Uterine smooth muscle cell (primary cell): ENCODE measurements at places on chromosomes 7 and 10. TPM values are rescaled to one million over a fixed set of nuclear protein-coding genes. Genes with fewer than 3 reads are reported as not detected.

The PKD2L1 gene
- under 0.01 TPM in 1 of 2 replicates, not detected in the other for total RNA-seq

The PLEKHS1 gene
- not detected in 2 replicates for total RNA-seq

The CALHM1 gene
- total RNA-seq: not detected in 2 replicates

The OAT gene
- 188 and 219 TPM in 2 replicates for total RNA-seq

The UTF1 gene
- 0.12 TPM in 1 of 2 replicates, not detected in the other for total RNA-seq

The ITGA8 gene
- total RNA-seq: 1.1 and 4.5 TPM in 2 replicates

The COL17A1 gene
- total RNA-seq: under 0.01 and 0.33 TPM in 2 replicates

The PRR15 gene
- total RNA-seq: 0.22 and 0.87 TPM in 2 replicates

The HOXA13 gene
- total RNA-seq: 14.9 and 17.6 TPM in 2 replicates

The CYP26A1 gene
- total RNA-seq: not detected in 2 replicates

The IDI2 gene
- not detected in 2 replicates for total RNA-seq

The PTER gene
- 9.1 and 9.2 TPM in 2 replicates for total RNA-seq

The GPR22 gene
- total RNA-seq: under 0.01 and 1.1 TPM in 2 replicates

The MACROH2A2 gene
- 3.9 and 5.5 TPM in 2 replicates for total RNA-seq

The SLC26A3 gene
- not detected in 2 replicates for total RNA-seq

The C10orf53 gene
- under 0.01 TPM in 1 of 2 replicates, not detected in the other for total RNA-seq

The HMX3 gene
- not detected in 2 replicates for total RNA-seq

The IQUB gene
- total RNA-seq: 0.50 and 0.55 TPM in 2 replicates

The SEMA4G gene
- total RNA-seq: 0.33 and 1.00 TPM in 2 replicates

The CRPPA gene
- total RNA-seq: 1.2 and 1.3 TPM in 2 replicates

The SAMD8 gene
- total RNA-seq: 39.5 and 48.4 TPM in 2 replicates

The HOXA11 gene
- total RNA-seq: 12.4 and 17.5 TPM in 2 replicates

The TMEM140 gene
- 6.2 and 11.1 TPM in 2 replicates for total RNA-seq

The IFRD1 gene
- 57.2 and 95.3 TPM in 2 replicates for total RNA-seq

The PRF1 gene
- not detected in 2 replicates for total RNA-seq

The TCF7L2 gene
- total RNA-seq: 2.8 and 6.1 TPM in 2 replicates

The SEM1 gene
- 49.4 TPM in 2 replicates for total RNA-seq

The OR13A1 gene
- total RNA-seq: not detected in 2 replicates

The EZH2 gene
- 12.1 and 27.8 TPM in 2 replicates for total RNA-seq

The CALML5 gene
- not detected in 2 replicates for total RNA-seq

The SFTPD gene
- not detected in 2 replicates for total RNA-seq

The RET gene
- 1.9 and 3.5 TPM in 2 replicates for total RNA-seq

The LLCFC1 gene
- not detected in 2 replicates for total RNA-seq

The ACTR1A gene
- 95.5 and 131 TPM in 2 replicates for total RNA-seq

The CTAGE4 gene
- total RNA-seq: 1.7 TPM in 1 of 2 replicates, not detected in the other

The NPFFR1 gene
- not detected in 2 replicates for total RNA-seq

The CLCN1 gene
- total RNA-seq: not detected in 2 replicates

The LBX1 gene
- total RNA-seq: not detected in 2 replicates

The CAV1 gene
- total RNA-seq: 296 and 541 TPM in 2 replicates
